ENCODE measurements at places on chromosomes 12 and 14.

- peak; percentile 57 for DNase-seq
Measured at GRCh38 chr12:132204063-132204792, 60.0 kb downstream of the NOC4L start.

GRCh38 chr14:71115821-71116567, 208.7 kb downstream of the PCNX1 start:
- no peak for DNase-seq

DNA sequence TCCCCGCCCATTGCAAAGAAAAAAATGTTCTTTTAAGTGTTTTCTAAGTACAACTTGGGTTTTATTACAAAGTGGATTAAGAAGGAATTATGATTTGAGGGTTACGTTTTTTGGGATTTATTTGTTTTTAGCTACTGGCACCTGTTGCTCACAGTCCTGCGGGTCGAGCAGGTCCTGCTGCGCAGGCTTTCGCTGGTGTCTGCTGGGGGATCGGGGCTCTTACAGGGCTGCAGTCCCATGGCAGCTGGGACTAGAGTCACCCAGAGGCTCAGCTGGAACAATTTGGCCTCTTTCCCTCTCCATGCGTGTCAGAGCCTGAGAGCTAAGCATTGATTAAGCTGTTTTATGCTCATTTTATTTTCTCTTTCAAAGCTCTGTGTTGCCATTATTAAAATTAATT, 55.6 kb upstream of the DYNC1H1 start:
- DNase-seq = no peak

DNA sequence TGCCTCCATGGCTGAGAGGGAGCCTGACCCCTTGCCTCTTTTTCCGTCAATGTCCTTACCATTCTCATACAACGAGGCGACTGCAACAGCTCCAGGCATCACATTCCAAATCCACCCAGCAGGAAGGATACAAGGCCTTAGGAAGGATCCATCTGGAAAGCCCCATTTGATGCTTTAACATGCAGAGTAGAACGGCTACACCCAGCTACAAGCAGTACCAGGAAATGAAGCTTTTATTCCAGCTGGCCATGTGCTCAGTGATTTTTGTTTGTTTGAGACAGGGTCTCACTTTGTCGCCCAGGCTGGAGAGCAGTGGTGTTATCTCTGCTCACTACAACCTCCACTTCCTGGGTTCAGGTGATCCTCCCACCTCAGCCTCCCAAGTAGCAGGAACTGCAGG, 124.8 kb downstream of the TMEM132D start:
- DNase-seq = no peak

GRCh38 chr12:40117818-40118217, 11.9 kb upstream of the SLC2A13 start:
- DNase-seq = no peak

DNA sequence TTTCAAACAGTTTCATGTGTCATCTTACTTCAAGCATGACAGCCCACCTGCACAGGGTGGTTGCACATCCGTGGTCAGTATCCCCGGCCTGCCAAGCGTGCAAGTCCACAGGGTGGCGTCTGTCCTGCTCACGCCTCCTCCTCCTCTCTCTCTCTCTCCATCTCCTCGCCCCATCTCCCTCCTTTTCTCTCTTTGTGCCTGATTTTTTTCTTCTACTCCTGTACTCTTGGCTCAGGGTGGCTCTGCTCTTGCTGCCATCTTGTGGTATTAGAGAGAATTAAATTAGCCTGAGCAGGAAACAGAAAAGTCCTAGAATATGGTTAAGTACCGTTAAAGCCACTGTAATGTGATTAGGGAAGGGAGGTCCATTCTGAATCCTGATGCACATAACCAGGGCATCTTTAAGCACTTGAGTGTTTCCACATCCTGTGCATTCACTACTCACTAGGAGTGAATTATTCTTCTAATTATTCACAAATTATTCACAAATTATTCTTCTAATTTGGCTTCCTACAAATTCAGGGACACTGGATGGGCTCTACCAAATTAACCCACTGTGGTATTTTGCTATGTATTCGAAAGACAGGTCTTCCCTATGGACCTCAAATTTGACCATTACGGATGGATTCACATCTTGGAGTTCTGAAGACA, 25.5 kb upstream of the DTX1 start:
- DNase-seq = peak; percentile 37

GRCh38 chr12:24798335-24798734, 150.6 kb downstream of the BCAT1 start:
- DNase-seq = no peak

All from right kidney (tissue), 9 donors.